Effector memory CD4-positive, alpha-beta T cell (primary cell): ENCODE measurements at places on chromosomes 4 and X.

GRCh38 chr4:5144384-5144783 is 93.1 kb downstream of the STK32B start:
- no peak for DNase-seq

- DNase-seq, result no peak
Measured at GRCh38 chr4:112938461-112939058, 110.9 kb upstream of the ANK2 start.

- no peak for DNase-seq
Measured at GRCh38 chrX:128057421-128057820, 5.2 kb upstream of the ACTRT1 start.

GRCh38 chr4:1563241-1563640 is 120.9 kb downstream of the FAM53A start:
- DNase-seq, result no peak

- peak; percentile 11 for DNase-seq
Measured at GRCh38 chrX:76279007-76279406, 106.1 kb downstream of the PBDC1 start.

GRCh38 chr4:38868059-38868960 is 704 bp downstream of the FAM114A1 start:
- no peak for DNase-seq

DNA sequence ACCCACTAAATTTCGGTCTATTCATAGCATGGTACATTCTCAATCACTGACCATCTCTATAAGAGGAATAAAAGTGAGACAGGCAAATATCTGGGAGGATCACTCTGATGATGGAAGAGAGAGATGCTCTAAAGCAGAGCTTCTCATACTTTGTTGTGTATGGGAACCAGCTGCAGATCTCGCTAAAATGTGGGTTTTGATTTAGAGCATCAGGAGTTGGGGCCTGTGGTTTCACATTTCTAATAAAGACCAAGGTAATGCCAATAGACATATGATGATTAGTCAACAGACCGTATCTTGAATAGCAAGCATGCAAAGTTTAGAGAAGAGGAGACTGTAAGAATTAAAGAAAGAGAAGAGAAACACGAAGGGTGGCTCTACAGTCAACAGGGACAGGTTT is 107.4 kb upstream of the FTHL17 start:
- no peak for DNase-seq

- no peak for DNase-seq
Measured at GRCh38 chr4:159272273-159273140, 169.6 kb downstream of the RAPGEF2 start.

- peak; percentile 100 for DNase-seq
Measured at GRCh38 chr4:1346781-1347409, at the start of gene UVSSA. Gene UVSSA, plus strand, starts transcription at chr4:1347208. Its CDS starts 884 bp downstream, at chr4:1348092.

GRCh38 chr4:140344621-140345020 is 28.8 kb upstream of the SCOC start:
- no peak for DNase-seq

DNA sequence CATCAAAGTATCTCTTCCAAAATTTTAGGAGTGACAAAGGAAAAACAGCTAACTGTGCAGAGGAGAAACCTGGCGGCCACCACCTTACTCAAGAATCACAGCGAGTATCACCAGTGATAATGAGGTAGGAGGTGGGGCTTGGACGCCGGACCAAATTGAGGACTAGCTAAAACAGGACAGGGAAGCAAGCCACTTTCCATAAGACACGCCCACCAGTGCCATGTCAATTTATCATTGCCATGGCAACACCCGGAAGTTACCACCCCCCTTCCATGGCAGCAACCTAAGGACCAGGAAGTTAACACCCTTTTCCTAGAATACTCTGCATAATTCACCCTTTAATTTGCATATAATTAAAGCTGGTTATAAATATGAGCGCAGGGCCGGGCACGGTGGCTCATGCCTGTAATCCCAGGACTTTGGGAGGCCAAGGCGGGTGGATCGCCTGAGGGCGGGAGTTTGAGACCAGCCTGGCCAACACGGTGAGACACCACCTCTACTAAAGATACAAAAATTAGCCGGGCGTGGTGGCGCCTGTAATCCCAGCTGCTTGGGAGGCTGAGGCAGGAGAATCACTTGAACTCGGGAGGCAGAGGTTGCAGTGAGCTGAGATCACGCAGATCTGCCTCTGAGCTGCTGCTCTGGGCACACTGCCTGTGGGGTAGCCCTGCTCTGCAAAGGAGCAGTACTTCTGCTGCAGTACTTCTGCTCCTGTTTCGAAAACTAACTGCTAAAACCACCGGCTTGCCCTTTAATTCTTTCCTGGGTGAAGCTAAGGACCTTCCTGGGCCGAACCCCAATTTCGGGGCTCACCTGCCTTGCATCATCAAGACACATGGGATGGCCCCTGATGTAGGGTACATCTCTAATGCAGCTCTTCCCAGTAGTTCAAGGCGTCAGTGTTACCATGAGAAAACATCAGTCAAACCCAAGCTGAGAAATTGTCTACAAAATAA is 116.7 kb downstream of the HMX1 start:
- no peak for DNase-seq

DNA sequence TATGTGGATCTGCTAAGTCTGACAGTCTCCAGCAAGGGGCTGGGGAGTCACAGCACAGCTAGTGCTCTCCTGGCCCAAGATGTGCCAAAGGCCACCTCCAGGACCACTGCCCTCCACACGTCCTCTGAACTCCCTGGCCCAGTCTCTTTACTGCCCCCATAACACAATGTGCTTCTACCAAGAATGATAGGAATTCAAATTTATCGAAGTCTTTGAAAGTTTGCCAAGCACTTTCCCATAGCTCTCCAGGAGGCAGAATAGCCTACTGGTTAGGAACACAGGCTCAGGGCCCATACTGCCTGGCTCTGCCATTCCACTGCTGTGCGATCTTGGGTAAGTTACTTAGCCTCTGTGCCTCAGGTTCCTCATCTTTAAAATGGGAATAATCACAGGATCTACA is 86.7 kb downstream of the NHSL2 start:
- DNase-seq, result no peak

GRCh38 chr4:88158489-88159228 is at the start of gene ABCG2:
Gene ABCG2, minus strand, starts transcription at chr4:88158639. Its CDS starts 18,644 bp downstream, at chr4:88139995.
- DNase-seq, result peak; percentile 5

- DNase-seq, result no peak
Measured at GRCh38 chrX:134571796-134572195, 86.5 kb downstream of the PLAC1 start.

GRCh38 chr4:115292320-115293092 is 179.1 kb upstream of the NDST4 start:
- DNase-seq, result no peak

GRCh38 chr4:108036213-108036612 is 46.5 kb downstream of the HADH start:
- DNase-seq, result no peak

DNA sequence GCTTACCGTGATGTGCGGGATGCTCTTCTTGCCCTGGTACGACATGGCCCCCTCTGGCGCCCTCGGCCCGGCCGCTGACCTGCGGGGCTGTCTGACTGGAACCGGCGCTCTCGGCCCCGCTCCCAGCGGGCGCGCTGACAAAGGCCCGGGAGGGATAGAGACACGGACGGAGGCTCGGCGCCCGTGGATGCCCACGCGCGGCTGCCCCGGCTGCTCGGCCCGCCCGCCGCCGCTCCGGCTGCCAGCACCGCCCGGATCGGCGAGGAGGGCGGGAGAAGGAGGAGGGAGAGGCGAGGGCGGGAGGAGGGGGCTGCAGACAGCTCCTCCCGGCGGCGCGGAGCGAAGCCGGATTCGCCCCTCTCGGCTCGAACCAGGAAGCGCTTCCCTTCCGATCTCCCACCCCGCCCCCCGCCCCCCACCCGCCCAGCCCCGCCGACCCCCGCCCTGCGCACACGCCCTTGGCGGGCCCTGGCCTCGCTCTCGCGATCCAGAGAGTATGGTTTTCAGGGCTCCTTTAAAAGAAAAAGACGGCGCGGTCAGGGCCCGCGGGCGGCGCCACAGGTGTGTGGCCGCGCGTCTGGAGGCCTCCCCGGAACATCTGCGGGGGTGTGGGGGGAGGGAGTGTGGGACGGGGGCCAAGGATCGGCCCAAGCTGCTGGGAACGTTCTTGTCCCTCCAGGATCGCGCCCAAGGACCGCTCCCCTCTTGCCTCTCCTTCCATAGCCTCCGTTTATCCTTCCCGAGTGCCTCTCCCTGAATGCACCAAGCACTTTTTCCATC is 4.5 kb downstream of the CRMP1 start:
- DNase-seq, result no peak

DNA sequence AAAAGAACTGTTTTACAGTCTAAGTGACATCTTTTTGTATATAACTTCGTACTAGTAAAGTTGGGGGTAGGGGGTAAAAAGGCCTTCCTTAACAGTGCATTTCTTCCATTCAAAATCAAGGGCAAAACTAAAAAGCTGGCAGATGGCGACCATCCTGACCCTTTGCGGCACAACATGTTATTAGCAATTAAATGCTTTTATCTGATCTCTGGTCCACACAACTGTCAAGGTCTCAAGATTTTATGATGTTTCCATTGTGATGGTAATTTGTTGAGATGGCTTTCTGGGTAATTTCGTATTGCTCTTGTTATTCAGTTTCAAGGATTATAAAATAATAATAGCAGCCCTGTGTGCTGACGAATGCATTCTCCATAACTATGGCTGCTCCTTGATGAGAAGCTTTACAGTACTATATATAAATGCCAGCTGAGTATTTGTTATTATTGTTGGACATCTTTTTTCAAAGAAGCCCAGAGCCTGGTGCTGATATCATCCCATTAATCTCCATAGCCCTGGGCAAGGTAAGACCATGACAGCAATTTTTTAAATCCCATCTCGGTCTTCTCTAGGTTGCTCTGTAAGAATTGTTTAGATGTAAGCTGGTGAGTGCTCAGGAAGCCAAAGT is 89.5 kb downstream of the CBR4 start:
- DNase-seq, result no peak

GRCh38 chr4:181688872-181689271 is 554.3 kb upstream of the TENM3 start:
- DNase-seq, result no peak

GRCh38 chrX:86066998-86067397 is 19.6 kb upstream of the CHM start:
- no peak for DNase-seq

DNA sequence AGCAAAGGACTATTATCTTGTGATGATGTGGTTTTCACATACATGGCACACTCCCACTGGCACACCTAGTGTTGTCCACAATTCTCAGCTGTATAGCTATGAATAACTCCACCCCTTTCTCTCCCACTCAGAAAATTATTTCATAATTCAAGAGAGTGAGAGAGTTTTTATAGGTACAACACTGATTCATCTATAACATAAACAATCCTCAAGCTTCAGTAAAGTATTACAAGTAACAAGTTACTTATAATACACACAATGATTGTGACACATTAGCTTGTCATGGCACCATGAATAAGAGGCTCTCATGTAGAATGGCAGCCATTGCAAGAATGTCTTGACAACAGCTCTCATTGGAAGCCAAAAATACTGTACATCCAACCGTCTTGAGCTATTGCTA is 43.9 kb downstream of the RAB40A start:
- DNase-seq, result no peak

DNA sequence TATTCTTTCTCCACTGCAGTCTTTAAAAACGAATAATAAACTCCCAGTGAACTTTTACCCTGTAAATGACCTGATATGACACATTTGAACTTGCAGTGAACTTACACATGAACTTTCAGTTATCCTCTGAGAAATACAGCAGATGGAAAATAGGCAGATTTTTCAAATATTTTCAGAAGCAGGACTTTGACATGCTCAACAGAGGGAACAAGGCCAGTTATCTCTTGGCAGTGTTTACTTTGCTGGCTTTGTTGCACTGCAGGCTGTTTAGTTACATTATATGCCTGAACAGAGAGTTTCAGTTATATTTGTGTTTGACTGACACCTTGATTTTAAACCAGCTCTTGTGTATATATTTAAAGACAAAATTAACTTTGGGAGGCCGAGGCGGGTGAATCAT is 47.6 kb upstream of the FGG start:
- no peak for DNase-seq

DNA sequence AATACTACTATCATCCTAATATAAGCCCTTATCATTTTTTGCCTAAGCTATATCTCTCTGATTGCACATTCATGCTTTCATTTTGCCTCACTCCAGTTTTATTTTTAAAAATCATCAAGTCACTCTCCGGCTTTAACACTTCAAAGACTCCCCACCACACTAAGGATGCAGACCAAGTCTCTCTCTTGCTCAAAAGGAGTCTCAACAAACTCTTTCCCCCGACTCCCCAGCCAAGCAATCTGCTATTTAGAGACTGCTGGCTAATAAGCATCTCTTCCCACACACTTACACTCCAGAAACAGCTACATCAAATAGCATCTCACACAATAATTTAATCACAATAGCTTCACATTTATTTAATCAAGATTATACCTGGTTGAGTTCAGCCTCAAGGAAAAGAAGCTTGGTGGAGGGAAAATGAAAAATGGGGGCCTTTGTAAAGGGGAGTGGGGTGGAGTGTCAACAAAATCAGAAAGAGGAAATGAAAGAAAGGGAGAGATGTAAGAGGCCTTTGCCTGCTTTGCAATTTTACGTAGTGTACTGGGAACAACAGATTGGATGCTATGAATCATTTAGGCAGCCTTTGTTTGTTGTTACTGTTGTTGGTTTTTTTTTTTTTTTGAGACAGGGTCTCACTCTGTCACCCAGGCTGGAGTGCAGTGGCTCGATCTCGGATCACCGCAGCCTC is 104.1 kb upstream of the MCF2 start:
- no peak for DNase-seq
